ENCODE measurements at places on chromosomes 6 and 20.
A peak's percentile ranks its signal among the peaks of the same experiment; 100 is the strongest.

DNA sequence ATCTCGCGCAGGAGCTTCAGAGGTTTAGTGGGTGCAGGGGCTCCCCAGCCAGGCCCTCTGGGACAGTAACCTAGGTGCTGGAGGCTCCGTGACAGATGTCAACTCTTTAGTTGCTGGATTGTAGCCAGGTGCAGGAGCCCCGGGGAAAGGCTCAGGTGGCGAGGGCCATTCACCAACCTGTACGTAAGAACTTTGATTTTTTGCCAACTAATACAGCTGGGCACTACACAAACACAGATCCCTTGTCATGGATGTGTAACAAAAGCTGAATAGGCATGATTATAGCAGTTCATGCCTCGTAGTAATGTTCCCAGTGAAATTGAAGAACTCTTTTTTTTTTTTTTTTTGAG, 82.6 kb downstream of the CDC5L start:
- no peak for DNase-seq

GRCh38 chr20:23637282-23638221, at the start of gene CST3:
TSS of gene CST3 (minus strand) at chr20:23637955. CDS start at chr20:23637862, 93 bp downstream.
- DNase-seq = peak; percentile 95

DNA sequence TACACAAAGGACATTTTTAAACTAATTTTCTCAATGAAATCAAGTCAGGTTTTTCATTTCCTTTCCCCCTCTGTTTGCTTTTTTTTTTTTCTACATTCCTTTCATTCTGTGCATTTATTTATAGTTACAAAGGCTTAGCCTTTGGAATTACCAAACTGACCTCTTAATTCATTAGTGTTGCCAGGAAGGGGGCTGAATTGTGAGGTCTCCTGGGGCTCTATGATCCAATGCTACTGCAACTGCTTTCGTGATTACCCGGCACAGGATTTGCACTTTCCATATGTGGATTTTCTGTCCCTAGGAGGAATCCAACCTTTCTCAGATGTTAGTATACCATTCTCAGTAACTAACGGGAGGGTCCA, 35.3 kb downstream of the NEDD9 start:
- DNase-seq = no peak

DNA sequence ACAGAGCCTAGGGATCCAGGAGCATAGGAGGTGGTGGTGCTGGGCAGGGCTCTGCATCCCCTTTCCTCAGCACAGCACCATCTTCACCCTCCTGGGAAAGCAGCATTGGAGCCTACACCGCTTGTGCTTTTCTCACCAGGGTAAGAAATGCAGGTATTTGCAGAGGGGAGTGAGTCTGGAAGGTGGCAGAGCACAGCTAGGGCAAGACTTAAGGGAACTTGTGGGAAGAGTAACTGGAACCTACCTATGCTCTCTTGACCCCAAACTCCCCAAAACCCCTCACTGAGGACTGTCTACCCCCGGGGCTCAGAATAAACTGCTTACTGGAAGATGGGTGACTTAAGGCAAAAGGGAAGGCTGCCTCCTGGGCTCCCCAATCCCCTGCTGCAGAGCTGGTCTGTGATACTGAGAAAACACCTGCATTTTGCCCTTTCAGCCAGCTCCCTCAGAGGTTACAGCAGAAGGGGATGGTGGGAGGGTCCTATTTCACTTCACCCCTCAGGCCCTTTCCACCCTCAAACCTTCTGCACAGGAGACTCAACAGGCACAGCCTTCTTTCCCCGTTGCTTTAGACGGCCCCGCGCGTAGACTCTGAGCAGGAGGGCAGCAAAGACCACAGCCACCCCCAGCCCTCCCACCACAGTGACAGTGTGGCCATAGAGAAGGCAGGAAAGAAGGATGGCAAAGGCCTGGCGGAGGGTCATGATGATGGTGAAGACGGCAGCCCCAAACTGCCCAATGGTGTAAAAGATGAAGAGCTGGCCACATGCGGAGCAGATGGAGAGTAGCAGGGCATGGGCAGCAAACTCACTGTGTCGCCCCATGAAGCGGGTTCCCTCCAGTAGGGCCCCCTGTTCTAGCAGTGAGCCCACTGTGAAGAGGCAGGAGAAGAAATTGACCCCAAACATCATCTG, 2.9 kb downstream of the SLC35B2 start:
- no peak for DNase-seq

GRCh38 chr6:80170433-80170832, 64.0 kb downstream of the BCKDHB start:
- no peak for DNase-seq

- no peak for DNase-seq
These were observed 15.6 kb upstream of the NELFCD start for GRCh38 chr20:58965270-58966064.

DNA sequence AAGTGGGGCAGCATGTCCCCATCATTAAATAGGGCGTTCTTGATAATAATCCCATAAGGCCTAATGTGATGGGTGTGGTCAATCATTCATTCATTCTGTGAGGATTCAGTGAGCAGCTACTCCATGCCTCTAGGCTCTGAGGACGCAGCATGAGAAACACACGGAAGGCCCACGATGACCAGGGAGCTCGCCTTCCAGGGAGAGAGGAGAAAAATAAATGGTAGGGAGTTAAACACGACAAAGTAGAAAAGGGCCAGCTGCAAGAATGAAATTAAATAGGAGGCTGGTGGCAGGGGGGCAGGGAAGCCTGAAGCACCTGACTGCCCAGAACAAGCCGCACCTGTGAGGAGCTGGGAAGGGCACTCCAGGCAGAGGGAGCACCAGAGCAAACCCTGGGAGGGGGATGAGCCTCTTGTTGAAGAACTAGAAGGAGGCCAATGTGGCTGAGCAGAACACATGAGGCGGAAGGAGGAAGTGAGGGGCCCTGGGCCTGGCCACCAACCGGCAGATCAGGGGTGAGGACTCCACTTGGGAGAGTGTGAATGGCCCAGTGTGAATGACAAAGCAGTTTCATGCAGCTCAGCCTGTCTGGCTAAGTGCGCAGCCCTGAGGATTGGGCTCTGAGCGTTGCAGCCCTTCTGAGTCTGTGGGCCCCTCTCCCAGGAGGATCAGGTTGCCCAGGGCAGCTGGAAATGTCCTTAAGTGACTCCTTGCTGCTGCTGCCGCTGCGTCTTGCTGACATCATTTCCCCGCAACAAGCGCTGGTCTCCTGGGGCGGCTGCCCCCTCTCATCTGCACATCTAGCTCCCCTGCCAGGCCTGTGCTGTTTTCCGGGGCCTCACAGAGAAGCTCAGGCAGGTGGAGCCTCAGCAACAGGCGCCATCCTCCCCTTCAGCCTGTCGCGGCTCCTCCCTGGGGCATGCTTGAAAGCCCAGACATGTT, 99.9 kb downstream of the CDH26 start:
- peak; percentile 42 for DNase-seq

GRCh38 chr6:63452125-63452524, 120.2 kb upstream of the LOC128125822 start:
- DNase-seq = no peak

GRCh38 chr20:16714751-16715150, 15.1 kb upstream of the SNRPB2 start:
- DNase-seq = no peak

DNA sequence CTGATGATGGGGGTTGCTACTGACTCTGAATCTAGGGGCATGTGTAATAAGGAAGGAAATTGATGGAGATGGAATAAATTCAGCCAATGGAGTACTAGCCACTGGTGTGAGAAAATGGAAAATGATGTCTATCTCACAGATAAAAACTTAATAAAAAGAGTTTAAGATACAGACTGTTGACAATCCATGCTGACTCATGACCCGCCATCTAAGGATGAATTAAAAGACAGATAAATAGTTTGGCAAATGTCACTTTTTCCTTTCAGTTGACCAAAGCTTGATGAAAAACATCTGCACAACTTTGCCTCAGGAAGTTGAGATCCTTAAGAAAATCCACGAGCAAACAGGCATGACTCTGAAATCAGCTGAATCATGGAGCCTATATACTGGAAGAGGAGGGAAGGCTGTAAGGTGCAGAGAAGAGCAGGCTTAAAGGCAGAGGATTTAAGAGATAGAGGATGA, 82.6 kb upstream of the BMP5 start:
- no peak for DNase-seq

- DNase-seq = no peak
These were observed 91.2 kb downstream of the CARMIL1 start for GRCh38 chr6:25370178-25371036.

GRCh38 chr6:1487239-1487638, 97.9 kb downstream of the FOXF2 start:
- no peak for DNase-seq

DNA sequence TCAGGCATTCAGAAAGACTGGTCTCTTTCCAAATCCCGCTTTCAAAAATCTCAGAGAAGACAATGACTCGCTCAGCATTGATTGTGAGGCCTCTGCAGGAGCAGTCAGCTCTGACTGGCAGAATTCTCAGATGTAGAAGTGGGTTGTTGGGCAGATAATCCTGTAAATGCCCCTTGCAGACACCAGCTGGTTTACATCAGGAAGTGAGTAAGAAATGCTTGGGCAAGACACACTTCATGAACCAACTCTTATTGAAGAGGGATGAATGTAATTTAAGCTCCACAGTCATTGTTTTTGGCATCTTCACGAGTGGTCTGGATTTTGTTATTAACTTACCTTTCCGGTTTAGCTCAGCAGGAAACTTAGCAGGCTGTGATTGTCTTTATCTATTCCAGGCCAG, 166.6 kb downstream of the PLCB4 start:
- DNase-seq = no peak

- DNase-seq = no peak
These were observed 36.5 kb downstream of the HIVEP1 start for GRCh38 chr6:12048609-12049008.

DNA sequence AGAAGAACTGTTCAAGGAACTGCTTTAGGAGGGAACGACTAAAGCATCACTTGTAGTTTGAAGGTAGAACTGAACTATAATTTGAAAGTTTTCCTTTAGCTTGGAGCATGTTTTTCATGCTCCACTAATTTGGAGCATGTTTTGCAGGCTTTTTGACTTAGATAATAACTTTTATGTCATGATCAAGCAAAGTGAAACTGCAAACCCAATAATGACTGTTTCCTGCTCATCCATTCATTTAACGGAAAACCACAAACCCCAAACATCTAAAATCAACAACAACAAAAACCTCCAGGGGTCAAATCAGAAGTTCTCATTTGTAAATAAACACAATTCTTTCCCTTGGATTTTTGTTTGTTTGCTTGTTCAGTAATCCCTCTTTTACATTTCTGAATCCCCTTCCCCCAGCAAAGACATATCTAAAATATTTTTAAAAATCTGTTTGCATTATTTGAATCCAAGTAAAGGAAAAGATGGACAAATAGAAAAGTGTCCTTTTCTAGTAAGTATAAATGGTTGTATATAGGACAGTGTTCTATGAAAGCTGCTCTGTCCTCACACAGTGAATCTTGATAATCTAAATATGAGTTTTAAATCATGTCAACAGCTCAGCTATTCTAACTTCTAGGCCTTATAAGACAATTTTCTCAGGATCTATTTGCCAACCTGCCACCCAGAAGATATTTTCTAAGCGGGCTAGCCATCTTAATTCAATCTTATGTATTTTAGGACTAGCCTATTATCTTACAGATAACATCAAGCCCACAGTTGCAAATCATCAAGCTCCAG, 2.6 kb downstream of the SIM1 start:
- DNase-seq = no peak

DNA sequence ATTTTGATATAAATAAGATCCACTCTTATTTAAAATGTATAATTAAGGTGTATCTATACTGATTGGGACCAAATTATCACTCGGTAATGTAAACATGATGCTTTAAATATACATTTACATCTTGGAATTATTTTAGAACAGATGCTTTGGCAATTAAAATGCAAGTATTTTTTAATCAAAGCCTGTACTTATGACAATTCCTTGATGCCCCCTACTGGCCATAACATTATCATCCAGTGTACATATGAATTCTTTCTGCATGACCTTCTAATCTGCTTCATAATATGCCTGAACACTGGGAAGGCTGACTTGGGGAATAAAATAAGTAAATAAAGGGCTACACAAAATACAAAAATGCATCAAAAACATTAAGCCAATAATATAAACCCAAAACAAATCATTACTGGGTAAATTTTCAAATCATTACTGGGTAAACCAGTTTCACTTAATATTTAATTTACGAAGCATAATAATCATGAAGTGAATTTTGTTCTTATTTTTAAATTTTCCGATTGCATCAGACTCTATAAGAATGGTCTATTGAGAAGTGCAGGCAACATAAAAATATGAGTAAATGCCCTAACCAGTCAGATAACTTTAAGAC, 65.1 kb downstream of the CGA start:
- DNase-seq = no peak

- DNase-seq = no peak
These were observed 53.3 kb upstream of the UFL1 start for GRCh38 chr6:96468281-96468680.

GRCh38 chr6:53378208-53378607, 29.5 kb upstream of the ELOVL5 start:
- no peak for DNase-seq

DNA sequence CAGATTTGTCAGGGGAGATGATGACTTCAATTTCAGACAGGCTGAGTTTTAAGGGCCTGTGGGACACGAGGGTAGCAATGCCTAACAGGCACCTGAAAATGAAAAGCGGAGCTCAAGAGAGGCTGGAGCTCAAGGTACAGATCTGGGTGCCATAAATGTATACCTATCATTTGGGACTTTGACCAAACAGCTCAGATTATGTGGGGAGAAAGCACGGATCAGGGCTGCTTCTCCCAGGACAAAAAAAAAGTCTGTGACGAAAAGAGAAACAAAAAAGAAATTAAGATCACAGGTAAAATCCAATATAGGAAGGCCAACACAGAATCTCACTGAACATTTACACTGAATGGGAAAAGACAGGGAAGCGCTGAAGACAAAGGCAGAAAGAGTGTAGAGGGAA, 1.9 kb downstream of the PRELID3B start:
- no peak for DNase-seq

DNA sequence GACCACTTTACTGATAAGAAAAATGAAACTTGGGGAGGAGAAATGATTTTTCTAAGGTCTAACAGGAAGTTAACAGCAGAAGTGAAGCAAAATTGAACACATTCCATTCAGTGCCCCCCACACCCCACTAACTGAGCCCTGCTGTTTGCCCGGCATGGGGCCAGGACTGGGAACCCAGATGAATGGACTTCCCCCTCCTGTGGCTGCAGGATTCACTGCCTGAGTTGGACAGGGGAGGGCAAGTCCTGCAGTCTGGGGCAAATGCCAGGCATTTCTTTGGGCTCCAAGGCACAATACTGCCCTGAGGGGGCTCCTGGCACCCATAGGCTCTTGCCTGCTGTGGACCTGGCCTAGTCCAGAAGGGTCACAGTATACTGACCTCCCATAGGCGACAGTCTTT, 28.3 kb downstream of the FYN start:
- no peak for DNase-seq

DNA sequence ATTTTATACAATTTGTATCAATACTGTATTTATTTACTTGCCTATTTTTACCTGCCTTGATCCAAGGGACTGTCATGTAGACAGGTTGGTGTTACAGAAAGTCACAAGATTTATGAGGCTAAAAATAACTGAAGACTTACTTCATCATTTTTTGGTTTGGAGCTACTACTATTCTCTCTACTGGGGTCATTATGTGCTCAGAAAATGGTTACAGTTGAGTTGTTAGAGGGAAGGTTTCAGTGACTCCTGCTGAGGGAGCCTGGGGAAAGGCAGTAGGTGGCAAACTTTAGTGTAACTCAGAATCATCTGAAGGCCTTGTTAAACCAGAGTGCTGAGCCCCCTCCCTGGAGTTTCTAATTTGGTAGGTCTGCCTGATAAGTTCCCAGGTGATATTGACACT, 118.8 kb downstream of the TINAG start:
- DNase-seq = no peak
